ENCODE measurements at places on chromosomes 16 and 17.
A peak's percentile ranks its signal among the peaks of the same experiment; 100 is the strongest.

- DNase-seq = no peak
Measured at GRCh38 chr16:50549561-50549915, 1.3 kb downstream of the NKD1 start.

GRCh38 chr17:19762515-19762961 lies 14.4 kb upstream of the ALDH3A1 start:
- peak; percentile 52 for DNase-seq

DNA sequence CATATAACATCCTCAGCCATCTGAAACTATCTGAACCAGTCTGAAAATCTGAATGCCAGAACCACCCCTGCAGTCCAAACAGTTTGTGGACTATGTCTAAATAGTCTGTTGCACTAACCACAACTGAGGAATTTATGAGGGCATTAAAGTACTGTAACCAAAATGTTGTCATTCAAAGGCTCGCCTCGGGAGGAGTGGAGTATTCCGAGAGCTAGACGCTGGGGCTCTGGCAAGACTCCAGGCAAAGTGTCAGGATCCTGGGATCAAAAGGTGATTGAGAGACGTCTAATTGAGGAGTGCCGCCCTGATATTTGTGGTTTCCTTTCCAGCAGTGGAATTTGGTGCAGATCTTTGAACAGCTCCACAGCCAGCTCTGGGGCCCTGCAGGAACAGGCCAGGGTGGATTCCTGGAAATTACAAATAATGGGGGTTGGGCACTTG lies 142.9 kb upstream of the MYOCD start:
- DNase-seq = no peak

GRCh38 chr16:1182316-1182671 lies 29.4 kb downstream of the CACNA1H start:
- peak; percentile 93 for DNase-seq

- DNase-seq = peak; percentile 74
Measured at GRCh38 chr16:89599451-89599858, 14.0 kb upstream of the DPEP1 start.

- no peak for DNase-seq
Measured at GRCh38 chr17:69630056-69630635, 215.6 kb downstream of the MAP2K6 start.

DNA sequence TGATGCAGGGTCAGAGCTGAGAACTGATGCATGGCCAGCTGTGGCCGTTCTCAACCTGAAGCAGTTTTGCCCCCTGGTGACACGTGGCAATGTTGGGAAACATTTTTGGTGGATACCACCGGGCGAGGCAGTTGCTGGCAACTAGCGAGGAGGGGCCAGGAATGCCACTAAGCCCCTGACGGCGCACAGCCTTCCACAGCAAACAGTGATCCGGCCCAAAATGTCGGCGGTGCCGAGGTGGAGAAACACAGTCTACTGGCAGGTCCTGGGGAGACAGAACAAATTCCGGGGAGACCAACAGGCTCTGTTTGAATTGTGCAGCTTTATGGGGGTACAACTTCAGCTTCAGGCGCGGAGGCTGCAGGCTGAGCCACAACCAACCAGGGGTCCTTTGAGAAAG lies 8.2 kb downstream of the SLC26A11 start:
- DNase-seq = no peak

All from ACHN (cell line).